ENCODE measurements at places on chromosomes 5 and 9. TPM values are rescaled to one million over a fixed set of nuclear protein-coding genes. Genes with fewer than 3 reads are reported as not detected.

JAKMIP2 gene
- total RNA-seq = 8.6 TPM

- no peak for DNase-seq
- H3K27me3 ChIP-seq = no peaks in the 10 kb centered on the region
- H3K4me3 ChIP-seq = no peak overlapping the region
- no peaks in the 10 kb centered on the region for H3K4me1 ChIP-seq
- no peak overlapping the region for H3K27ac ChIP-seq
These were observed 27.9 kb downstream of the SKIC3 start for GRCh38 chr5:95526871-95527270.

DNA sequence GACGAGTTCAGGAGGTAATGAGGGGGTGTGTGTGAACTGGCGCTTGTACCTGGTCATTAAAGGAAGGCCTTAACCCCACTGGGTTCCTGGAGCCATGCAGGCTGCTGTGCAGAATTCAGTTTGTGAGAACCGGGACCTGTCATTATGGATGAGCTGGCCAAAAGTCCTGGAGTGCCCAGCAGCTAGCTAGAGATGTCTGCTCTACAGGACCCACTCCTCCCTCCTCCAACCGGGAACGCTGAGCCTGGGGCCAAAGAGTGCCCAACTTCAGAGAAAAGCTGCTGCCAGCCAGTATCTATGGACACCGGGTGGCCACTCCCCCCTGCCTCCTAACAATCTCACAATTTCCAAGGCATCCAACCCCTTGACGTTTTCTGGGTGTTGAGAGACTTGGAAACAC lies 1.2 kb downstream of the ENTREP1 start:
- peaks cover 4% of the 10 kb centered on the region for H3K27me3 ChIP-seq
- no peak overlapping the region for H3K27ac ChIP-seq
- H3K4me3 ChIP-seq = no peak overlapping the region
- DNase-seq = no peak

DNA sequence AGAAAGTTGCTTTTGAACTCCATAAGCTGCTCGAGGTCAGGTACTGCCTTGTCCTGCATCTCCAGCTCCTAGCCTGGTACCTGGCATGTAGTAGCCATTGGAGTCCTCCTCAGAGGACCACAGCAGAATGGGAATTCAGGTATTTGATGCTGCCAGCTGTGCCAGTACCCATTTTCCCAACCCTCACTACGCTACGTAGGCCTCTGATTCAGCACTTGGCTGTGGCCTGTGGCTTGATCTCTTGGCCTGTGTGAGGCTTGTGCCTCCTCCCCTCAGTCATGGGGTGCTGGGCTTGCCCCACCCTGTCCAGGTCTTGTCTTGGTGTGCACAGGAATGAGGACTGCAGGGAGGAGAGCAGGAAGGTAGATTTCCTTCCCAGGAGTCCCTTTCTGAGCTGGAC lies 11.8 kb downstream of the OTULIN start:
- no peaks in the 10 kb centered on the region for H3K27me3 ChIP-seq
- no peaks in the 10 kb centered on the region for H3K36me3 ChIP-seq
- peak; percentile 19 for DNase-seq

GRCh38 chr5:8138884-8139283 lies 269.9 kb downstream of the MTRR start:
- H3K27ac ChIP-seq = no peak overlapping the region
- no peaks in the 10 kb centered on the region for H3K27me3 ChIP-seq
- no peak overlapping the region for H3K4me3 ChIP-seq

HMCN2 gene
- total RNA-seq = 0.54 TPM

GRCh38 chr5:59609501-59610265 lies 283.8 kb downstream of the PDE4D start:
- DNase-seq = no peak
- H3K36me3 ChIP-seq = no peaks in the 10 kb centered on the region
- H3K27ac ChIP-seq = no peak overlapping the region
- H3K4me3 ChIP-seq = no peak overlapping the region
- no peaks in the 10 kb centered on the region for H3K4me1 ChIP-seq
- no peaks in the 10 kb centered on the region for H3K27me3 ChIP-seq

DNA sequence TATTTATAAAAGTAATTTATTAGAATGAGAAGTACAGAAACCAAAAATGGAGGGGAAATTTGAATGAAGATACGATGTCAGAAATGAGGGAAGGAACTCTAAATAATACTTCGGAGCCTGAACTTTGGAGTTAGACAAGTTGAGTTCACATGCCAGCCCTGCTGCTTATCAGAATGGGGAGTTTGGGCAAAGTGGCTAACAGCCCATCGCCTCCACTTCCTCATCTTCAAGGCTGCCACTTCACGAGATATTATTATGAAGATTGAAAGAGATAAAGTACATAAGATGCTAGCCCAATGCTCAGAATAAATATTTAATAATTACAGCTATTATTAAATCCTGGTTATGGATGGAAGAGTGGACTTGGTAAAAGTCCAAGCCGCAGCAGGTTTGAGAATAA lies 56.2 kb upstream of the ABCA1 start:
- no peak for DNase-seq
- no peaks in the 10 kb centered on the region for H3K36me3 ChIP-seq
- no peaks in the 10 kb centered on the region for H3K27me3 ChIP-seq
- no peak overlapping the region for H3K27ac ChIP-seq

PKD2L2 gene
- total RNA-seq = 0.17 TPM

DNA sequence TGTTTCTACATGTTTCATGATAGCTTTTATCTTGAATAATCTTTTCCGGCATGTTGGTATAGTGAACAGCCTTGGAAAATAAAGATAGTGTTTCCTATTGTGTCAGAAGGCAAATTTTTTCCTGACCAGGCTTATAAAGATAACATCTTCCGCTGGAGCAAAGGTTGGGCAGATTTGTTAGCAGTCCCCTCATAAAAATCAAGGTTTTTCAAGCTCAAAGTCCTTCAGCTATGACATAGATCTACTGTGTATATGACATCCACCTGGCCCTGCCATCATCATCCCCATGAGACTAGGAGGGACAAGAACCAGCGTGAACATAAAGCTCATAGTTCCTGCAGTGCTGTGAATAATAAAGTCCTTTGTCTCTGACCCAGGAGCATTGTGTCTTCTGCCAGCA lies 30.4 kb upstream of the OTULINL start:
- no peaks in the 10 kb centered on the region for H3K4me1 ChIP-seq
- no peak overlapping the region for H3K4me3 ChIP-seq
- no peaks in the 10 kb centered on the region for H3K27me3 ChIP-seq
- H3K27ac ChIP-seq = no peak overlapping the region
- DNase-seq = no peak

TAF1L gene
- not detected for total RNA-seq

- H3K4me1 ChIP-seq = no peaks in the 10 kb centered on the region
- H3K27ac ChIP-seq = no peak overlapping the region
- DNase-seq = no peak
- no peaks in the 10 kb centered on the region for H3K36me3 ChIP-seq
These were observed 19.6 kb upstream of the MAN2A1 start for GRCh38 chr5:109669991-109670706.

HSPA4 gene
- 141 TPM for total RNA-seq

DNA sequence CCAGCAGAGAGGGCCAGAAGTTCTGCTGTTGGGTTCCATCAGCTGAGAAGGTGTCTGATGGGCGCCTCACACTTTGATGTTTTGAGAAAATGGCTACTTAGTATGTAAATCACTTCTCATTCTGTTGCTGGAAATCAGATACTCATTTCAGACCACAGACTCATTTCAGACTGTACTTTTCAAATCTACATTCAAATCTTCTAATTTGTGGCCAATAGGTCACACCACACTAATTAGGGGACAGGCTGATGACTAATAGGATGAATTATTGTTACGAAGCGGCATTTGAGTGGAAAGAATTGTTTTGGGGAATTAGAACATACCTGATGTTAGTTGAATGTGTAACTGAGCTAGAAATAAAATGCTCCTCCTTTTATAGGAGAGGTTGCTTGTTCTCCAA lies 13.2 kb downstream of the MTAP start:
- no peak overlapping the region for H3K27ac ChIP-seq
- H3K4me1 ChIP-seq = peaks cover 7% of the 10 kb centered on the region
- H3K36me3 ChIP-seq = no peaks in the 10 kb centered on the region
- DNase-seq = no peak
- no peaks in the 10 kb centered on the region for H3K27me3 ChIP-seq

OR1Q1 gene
- total RNA-seq = not detected

All from adrenal gland (tissue), 19 donors.